ENCODE measurements at places on chromosomes 7 and 10.

- DNase-seq, result no peak
These were observed 68.3 kb downstream of the CREM start for GRCh38 chr10:35194906-35195305.

- no peak for DNase-seq
These were observed 69.2 kb upstream of the AHR start for GRCh38 chr7:17229228-17229627.

DNA sequence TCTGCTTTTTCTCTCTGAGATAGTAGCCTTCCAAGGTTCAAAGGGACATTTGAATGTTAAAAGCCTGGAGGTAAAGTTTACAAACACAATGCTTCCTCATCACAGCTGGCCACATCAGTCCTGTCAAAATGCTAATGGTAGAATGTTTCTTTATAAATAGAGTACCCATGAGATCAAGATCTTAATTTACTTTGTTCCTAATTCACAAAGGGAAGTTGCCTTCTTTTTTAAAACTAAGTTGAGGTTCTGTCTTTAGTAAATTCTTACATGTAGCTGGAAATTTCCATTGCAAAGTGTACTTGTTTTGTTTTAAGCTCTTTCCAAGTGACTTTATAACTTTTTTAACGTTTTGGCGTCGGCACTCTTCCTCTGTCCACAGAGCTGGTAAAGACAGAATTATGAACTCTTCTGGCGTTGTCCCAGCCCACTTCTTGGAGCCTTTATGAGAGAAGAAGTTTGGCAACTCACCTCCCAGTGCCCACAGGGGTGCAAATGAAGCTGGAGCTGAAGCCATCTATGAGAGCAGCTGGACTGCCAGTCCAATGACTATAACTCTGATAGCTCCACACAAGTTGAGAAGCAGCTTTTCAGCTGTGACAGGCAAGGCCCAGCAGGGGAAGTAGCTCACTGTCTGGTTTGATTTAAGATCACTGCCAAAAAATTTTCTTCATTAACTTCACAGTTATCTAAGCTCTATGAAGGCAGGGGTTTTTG lies 23.3 kb downstream of the FZD1 start:
- peak; percentile 32 for DNase-seq

DNA sequence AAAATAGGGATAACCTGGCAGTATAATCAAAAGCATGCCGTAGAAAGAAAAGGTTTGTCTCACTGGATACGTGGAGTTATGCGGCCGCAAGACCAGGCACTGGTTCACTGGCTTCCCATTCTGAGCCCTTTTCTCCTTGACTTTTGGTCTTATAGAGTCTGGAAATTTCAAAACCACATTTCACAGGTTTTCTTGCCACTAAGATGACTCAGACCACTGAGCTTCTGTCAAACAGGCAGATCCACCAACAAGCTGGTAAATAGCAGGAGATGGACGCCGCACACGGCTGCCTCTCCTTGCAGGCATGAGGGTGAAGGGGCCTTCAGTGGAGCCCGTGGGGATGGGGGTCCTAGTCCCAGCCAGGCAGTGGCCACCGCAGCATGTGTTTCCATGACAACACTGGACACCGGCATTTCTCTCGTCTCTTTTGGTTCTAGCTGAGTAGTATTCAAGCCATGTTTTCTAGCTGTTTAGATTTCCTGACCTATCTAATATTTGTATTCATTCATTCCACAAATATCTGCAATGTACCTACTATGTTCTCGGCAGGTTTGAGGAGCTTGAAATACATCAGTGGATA lies 55.5 kb downstream of the KLF6 start:
- DNase-seq, result no peak

GRCh38 chr7:82036146-82036886 lies 266.5 kb upstream of the HGF start:
- no peak for DNase-seq

DNA sequence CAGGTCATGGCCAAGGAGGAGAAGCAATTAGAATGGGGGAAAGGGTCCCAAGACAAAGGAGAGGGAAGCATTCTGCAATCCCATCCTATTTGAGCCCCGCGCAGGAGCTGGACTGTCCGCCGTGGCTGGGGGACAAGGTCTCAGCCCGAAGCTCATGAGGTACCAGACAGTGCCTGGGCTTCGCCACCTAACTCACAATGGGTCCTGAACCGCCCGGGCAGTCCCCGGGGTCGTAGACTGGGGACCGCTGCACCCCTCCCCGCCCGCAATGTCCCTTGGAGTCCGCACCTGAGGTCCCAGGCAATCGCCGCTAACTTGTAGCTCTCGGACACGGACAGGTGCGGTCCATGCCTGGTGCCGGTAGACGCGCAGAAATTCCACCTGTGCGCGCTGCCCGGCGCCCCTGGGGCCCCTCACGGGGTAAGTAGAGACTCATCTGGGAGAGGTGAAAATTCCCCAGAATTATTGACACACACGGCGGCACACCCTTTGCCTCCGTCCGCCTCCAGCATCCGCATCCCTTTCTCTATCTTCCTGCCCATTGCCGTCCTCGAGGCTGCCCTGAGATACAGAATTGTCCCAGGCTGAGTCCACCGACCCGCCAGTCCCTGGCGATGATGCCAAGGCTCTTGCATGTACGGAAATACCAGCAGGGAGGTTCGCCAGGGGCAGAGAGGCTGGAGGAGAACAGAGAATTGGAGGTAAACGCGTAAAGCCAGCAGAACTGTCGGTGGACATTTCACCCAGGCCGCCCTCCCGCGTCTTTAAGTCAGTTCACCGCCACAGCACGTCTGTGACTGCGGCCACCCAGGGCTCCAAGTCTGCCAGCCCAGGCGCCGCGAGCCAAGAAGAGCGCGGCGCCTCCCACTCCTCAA lies 1.8 kb downstream of the CHRM2 start:
- DNase-seq, result no peak

- DNase-seq, result no peak
These were observed 16.9 kb downstream of the LHPP start for GRCh38 chr10:124478515-124478914.

- DNase-seq, result peak; percentile 24
These were observed 5.9 kb downstream of the PIK3CG start for GRCh38 chr7:106870983-106871410.

DNA sequence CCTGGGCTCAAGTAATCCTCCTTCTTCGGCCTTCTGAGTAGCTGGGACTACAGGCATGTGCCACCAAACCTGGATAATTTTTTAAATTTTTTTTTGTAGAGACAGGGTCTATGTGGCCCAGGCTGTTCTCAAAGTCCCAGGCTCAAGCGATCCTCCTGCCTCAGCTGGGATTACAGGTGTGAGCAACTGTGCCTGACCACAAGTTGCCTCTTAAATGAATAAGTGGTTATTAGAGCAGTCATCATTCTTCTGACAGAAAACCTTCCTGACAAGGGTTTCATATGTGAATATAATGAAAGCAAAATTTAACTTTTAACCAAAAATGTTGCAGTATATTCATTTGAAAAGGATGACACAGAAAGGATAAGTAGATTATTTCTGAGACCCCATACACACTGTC lies 532.5 kb downstream of the GRM8 start:
- no peak for DNase-seq

GRCh38 chr7:32385316-32385956 lies 104.7 kb downstream of the LSM5 start:
- DNase-seq, result no peak

- DNase-seq, result no peak
These were observed 20.3 kb upstream of the GIMAP2 start for GRCh38 chr7:150665089-150665748.

DNA sequence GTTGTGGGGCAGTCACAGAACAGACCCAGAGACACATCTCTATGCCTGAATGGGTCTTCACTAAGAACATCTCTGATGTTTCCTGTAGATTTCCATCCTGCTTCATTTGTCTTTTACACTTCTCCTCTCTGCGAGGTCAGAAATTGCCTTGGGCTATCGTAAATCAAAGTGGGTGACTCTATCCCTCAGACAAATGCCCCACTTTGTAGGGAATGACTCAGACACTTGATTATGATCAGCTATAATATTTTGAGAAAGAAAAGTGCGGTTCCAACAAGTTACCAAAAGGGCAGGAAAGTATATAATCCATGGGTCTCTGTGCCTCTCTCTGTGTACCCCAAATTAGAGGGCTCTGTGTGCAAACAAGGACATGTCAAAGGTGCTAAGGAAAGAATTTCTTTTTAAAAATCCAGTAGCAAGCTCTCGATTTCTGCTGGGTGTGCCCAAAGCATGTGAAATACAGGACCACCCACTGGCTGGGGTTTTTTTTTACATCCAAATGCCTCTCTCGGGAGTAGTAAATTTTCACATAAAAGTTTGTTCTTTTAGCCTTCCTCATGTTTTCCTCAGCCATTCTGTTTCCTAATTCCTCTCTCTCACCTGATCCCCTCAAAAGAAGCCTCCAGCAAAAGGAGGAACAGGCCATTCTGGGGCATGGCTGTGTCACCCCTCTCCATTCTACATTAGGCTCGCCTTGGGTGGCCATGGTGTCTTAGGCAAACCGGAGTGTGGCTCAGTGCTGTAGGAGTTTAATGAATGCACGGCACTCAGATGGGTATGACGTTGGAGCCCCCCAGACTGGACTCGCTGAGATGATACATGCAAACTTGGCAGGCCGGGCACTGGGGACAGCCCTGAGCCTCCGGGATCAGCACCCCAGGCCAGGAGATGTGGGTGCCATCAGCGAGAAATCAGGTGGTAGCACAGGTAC lies 6.3 kb upstream of the OPN4 start:
- DNase-seq, result no peak

DNA sequence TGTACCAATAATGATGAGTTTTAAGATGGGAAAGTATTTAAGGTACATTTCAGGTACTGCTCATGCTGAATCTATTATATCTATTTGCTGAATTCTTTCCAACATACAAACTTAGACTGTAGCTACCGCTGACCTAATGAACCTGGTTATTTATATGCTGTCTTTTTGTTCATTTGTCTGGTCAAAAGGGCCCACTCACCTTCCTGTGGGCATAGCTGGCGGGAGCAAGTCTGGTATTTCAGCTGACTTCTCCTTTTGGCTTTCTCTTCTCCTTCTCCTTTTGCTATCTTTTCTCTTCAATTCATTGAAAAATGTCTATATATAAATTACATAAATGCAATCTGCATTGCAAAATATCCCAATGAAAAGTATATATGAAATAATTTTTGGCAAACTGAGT lies 9.5 kb downstream of the PLXDC2 start:
- DNase-seq, result no peak

DNA sequence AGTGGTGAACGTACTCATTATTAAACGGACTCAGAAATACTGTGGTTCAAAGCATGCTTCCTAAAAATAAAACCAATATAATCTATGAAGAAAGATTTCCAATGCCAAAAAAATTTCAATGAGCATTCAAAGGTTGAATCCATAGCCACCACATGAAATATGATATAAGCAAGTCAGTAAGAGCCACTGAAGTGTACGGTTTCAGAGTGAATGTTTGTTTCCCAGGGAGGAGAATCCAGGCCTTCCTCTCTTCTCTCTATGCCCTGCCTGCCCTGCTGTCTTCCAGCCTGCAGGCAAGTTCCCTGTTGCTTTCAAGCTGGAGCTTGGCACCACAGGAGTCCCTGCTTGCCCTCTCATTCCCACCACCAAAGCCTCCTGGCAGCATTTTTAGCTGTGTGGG lies 1171.6 kb upstream of the C7orf33 start:
- no peak for DNase-seq

DNA sequence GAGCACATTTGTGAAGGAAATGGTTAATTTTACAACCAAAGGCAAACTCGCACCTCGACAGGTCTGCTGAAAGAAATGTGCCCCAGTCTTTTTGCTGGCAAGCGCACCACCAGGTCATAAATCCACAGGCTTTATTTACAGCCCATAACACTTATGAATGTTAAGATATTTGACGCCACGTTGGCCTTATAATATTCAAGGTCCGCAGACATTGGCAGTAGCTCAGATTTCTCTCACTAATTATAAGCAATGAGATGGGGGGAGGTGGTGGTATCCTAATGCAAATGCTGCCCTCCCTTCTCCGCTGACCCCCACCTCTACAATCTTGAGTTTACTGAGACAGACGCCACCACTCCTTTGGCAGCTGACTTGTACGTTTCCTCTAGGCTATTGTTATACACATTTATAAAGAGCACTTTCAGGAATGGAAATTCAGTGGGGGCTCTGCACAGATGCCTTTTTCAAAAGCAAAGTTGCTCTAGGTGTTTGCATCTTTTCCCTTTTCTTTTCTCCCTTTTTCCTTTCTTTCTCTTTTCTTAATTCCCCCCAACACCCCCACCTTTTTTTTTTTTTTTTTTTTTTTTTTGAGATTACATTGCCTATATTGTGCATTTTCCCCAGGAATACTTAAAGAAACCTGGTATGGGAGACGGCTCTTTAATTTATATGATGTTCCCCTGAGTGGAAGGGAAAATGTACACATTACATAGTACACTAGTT lies 6.7 kb downstream of the TCF7L2 start:
- no peak for DNase-seq

DNA sequence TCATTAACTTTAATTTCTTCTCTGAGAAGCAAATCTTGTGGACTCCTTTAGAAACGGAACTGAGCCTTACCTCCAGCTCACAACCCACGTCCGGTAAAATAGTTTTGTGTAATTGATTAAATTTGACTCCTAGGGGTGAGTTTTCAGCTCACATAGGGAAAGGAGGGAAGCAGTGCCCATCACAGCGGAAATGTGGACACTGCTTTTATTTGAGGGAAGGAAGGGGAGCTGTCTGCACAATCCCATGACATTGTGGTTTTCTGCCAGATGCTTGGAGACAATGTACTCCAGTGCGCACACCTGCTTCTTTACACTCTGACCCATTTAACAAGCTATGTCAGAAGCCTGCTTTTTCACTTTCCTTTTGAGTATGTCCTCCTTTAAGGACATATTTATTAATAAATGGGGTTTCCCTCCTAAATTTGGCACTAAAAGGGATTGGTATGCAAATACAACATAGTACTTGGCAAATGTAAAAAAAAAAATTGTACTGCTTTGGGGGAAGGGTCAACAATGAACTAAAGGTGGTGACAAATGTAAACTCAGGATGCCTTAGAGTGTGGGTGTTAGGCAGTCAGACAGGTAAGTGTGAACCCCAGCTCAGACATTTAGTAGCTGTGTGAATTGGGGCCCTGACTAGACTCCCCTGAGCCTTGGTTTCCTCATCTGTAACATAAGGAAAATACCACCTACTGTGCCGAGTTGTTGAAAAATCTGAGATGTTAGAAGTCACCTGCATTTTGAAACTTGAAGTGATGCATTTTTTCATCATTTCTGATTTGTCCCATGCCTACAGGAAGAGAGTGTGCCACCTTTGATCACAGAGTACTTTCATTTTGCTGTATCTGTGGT lies 90.2 kb upstream of the KLF6 start:
- no peak for DNase-seq

DNA sequence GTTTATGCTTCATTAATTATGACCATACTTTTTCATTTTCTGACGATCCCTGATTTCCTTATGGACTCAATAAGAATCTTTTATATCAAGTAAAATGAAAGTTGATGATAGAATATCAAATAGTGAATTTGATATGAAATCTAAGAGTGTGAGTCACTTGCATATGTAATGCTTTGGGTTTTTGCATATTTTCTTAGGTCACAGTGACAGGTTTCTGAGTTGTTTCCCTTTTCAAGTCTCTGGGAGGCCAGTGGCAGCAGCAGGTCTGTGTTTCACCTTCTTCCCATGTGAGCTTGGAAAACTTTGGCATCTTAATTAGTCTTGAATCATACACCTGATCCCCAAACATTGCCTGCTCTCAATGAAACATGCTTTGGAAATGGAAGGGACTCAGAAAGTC lies 34.7 kb upstream of the GJD4 start:
- no peak for DNase-seq

GRCh38 chr7:18086165-18087025 lies 58.7 kb upstream of the PRPS1L1 start:
- no peak for DNase-seq

- peak; percentile 52 for DNase-seq
These were observed 110.8 kb upstream of the LRGUK start for GRCh38 chr7:134016223-134016941.

Measured in globus pallidus (tissue), 1 donor.